Posterior cingulate gyrus (tissue), 11 donors: ENCODE measurements at places on chromosomes 13 and 19.

DNA sequence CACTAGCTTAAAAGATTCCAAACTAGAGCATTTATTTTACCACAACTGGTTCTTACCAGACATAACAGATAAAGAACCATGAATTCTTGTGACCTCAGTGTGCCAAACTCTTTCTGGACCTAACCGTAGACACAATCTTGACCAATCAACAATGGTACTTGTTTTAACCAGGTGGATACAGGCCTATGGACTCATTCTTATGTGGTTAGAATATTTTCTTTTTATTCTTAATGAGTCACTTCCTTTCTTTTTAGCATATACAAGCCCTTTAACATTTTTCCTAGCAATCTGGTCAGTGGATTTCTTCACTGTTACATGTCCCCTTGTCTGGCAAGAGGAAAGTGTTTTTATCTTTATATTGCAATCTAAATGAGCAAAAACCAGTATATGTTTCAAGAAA is 792.1 kb upstream of the SPRY2 start:
- no peak for DNase-seq

- no peak for DNase-seq
These were observed 47.2 kb downstream of the ZAR1L start for GRCh38 chr13:32267836-32268439.

GRCh38 chr13:41708713-41709112 is 251.4 kb downstream of the RGCC start:
- DNase-seq, result no peak

GRCh38 chr13:102710261-102710679 is 15.4 kb upstream of the METTL21C start:
- DNase-seq, result no peak

GRCh38 chr19:3140667-3141038 is 4.8 kb downstream of the GNA15 start:
- no peak for DNase-seq

DNA sequence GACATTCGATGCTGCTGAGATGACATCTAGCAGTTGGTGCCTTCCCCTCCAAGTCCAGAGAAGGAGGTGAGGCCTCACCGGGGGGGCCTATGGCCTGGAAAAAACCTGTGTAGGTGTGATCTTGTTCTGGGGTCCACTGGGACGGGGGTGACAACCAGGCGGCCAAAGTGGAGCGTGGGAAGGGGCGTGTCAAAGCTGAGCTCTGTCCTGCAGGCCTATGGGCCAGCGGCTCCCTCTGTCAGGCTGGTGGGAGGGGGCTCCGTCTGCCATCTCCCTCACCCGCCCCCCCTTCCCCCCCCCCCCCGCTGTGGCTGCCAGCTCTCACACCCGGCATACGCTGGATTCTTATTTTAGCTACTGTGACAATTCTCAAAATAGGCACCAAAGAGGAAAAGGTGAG is 56.7 kb upstream of the UQCRFS1 start:
- DNase-seq, result no peak

- no peak for DNase-seq
These were observed 1060.5 kb downstream of the DIAPH3 start for GRCh38 chr13:59103004-59103768.

GRCh38 chr13:48816700-48817099 is 159.0 kb upstream of the FNDC3A start:
- DNase-seq, result no peak

DNA sequence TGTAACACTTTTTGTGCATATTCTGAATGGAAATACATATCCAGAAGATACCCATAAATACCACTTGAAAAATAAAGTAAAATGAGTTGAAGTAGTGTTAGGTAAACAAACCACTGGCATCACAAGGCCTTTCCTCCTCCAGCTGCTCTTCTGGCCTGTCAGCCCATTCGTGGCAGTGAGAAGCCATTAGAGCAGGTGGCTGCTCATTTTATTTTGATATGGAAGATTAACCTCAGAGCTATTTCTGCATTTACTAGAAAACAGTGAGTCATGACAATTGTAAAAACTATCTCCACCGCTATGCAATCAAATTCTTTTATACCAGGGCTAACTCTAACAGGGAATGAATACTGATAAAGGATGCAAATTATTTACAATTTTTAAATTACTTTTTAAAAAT is 2898.1 kb downstream of the PCDH9 start:
- no peak for DNase-seq

GRCh38 chr13:33165787-33166186 is 119.8 kb downstream of the STARD13 start:
- no peak for DNase-seq

- DNase-seq, result no peak
These were observed 60.2 kb upstream of the CYSLTR2 start for GRCh38 chr13:48593536-48593935.

- no peak for DNase-seq
These were observed 23.6 kb upstream of the ASPDH start for GRCh38 chr19:50537306-50537685.

DNA sequence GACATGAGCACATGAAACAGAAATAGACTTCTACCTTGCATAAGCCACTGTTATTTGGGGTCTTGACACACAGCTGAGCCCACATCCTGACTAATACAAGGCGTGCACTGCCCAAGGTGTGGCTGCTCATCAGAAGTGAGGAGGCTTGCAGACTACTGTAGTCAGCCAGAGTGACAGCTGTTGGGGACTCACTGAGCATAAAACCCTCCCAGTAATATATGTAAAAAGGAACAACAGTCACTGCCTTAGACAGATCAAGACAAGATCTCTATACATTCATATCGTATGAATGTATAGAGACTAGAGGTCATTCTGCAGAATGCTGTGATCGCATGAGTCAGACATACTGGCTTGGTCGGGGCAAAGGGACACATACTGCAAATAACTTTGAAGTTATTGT is 4.1 kb upstream of the C1QTNF9B start:
- no peak for DNase-seq

DNA sequence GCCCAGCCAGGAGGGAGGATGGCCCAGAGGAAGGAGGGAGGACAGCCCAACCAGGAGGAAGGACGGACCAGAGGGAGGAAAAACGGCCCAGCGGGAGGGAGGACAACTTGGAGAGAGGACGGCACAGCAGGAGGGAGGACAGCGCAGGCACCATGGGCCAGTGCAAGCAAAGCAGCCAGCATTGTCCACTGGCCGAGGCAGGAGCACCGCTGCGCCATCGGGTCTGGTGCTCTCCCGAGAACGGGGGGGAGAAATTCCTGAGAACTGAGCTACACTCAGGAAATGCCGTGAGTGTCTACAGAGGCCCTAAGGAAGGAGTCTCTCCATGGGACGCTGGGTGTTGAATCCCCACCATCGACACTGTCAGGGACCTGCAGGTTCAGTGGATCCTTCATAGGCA is 38.5 kb upstream of the SOX1 start:
- DNase-seq, result no peak

- no peak for DNase-seq
These were observed 46.0 kb downstream of the MICU2 start for GRCh38 chr13:21557995-21558394.

GRCh38 chr13:81606074-81606473 is 1265.1 kb upstream of the SPRY2 start:
- DNase-seq, result no peak

DNA sequence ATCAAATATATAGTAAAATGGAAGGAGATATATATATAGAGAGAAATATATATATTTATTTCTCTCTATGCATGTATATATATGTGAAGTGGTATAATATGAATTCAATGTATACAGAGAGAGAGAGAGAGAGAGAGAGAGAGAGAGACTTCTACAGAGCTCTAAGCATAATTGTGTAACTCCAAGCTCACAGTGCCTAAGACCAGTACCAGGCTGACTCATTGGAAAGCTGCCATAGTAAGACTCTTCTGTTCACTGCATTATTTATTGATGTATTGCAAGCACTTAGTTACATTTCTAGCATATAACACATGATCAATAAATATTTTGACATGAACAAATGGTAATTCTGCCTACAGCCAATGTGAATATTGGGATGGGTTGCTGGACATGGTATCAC is 1734.7 kb downstream of the SLITRK1 start:
- DNase-seq, result no peak

- no peak for DNase-seq
These were observed 559 bp upstream of the SSBP4 start for GRCh38 chr19:18418483-18419194.

- no peak for DNase-seq
These were observed 6.0 kb upstream of the TM6SF2 start for GRCh38 chr19:19279062-19279612.

DNA sequence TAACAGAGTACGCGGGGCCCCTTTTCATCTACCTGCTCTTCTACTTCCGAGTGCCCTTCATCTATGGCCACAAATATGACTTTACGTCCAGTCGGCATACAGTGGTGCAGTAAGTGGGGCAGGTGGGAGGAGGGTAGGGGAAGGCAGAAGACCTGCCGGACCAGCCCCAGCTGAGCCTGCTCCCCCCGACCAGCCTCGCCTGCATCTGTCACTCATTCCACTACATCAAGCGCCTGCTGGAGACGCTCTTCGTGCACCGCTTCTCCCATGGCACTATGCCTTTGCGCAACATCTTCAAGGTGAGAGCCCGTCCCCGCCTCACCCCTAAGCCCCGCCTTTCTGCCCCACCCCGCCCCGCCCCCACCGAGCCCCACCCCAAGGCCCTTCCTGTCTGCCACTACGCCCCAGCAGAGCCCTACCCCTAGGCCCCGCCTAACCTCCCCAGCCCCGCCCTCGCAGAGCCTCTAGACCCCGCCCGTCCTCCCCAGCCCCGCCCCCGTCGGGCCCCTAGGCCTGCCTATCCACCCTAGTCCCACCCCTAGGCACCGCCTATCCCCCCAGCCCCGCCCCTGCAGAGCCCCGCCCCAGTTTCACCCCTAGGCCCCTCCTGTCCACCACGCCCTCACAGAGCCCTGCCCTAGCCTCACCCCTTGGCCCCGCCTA is 7.7 kb downstream of the NDUFB7 start:
- DNase-seq, result no peak

- no peak for DNase-seq
These were observed 286.5 kb downstream of the PCDH17 start for GRCh38 chr13:57918086-57918485.

GRCh38 chr13:106139377-106139776 is 396.1 kb downstream of the EFNB2 start:
- no peak for DNase-seq

GRCh38 chr13:95207769-95208366 is 93.4 kb downstream of the ABCC4 start:
- DNase-seq, result no peak

DNA sequence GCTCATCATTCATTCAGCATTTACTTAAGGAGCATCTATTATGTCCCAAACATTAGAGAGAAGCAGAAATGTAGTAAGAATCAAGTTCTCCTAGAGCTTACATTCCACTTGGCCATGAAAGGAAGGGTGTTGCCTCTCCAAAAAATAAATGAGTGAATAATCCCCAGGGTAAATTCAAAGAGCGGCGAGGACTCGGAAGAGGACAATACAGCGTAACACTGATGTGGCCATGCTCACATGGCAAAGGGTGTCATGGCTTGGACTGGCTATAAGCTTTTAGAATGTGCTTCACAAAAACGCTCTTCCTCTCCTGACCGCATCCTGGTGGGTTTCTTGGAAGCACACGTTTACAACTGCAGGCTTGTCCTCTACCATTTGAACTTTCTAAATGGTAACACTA is 290.2 kb downstream of the IRS2 start:
- DNase-seq, result no peak

DNA sequence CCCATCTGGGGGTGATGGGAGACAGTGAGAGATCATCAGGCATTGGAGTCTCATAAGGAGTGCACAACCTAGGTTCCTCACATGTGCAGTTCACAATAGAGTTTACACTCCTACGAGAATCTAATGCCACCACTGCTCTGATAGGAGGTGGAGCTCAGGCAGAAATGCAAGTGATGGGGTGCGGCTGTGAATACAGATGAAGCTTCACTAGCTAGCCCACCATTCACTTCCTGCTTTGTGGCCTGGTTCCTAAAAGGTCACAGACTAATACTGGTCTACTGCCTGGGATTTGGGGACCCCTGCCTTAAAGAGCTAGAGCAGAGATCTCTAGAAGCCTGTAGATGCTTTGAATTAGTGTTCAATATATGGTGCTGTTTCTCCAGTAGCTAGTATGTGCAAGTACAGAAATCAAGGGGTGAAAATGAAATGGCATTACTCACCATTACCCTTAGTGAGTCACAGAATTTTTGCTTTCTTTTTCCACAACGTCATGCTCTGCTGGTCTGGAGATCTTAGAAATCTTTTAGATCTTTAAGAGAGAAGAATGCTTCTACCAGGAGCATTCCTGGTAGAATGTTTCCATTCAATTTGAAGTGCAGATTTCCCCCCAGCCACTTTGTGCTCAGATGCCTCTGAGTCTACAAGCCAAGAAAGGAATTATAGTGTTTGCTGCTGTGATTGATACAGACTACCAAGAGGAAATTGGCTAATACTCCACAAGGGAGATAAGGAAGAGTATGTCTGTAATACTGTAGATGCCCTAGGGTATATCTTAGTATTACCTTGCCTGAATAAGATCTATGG is 2301.2 kb downstream of the PCDH9 start:
- DNase-seq, result no peak

DNA sequence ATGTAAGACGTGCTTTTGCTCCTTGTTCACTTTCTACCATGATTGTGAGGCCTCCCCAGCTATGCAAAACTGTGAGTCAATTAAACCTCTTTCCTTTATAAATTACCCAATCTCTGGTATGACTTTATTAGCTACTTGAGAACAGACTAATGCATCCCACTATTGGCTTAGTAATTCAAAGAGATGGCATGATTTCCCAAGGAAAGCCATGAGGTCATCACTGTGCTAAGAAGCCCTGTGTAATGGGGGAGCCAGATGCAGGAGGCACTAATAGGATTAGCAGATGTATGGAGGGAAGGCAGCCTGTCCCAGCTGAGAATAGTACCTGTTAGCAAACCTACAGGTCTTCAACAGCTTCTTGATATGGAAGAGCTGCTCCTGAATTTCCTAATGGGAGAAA is 38.1 kb downstream of the RUBCNL start:
- DNase-seq, result no peak

DNA sequence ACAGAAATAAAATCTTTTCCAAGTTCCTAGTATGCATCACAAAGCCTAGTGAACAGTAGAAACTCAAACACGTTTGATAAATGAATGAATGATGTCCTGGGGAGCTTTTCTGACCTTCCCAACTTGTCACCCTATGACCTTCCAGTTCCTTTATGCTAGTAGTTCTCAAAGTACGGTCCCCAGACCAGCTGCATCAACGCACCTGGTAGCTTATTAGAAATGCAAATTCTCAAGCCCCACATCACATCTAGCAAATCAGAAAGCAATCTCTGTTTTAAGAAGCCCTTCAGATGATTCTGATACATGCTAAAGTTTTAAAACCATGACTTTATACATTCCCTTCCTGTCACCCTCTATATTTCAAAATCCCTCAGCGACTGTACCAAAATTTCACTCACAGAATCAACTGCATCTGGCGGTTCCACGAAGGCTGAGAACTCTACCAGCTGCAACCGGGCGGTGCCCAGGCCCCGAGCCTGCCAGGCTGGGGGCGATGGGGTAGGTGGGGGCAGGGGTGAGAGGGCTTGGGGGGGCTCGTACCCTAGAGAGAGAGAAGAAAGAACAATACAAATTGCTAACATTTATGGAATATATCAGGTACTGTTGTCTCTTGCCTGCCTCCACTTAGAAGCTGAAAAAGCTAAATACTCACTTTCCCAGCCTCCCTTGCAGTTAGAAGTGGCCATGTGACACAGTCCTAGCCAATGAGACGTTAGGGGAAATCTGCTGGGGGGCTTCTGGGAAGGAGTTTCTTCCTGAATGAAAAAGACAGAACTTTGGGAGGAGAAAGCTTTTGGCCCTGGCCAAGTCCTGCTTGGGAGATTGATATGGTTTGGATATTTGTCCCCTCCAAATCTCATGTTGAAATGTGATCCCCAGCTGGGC is 13.3 kb downstream of the CD37 start:
- DNase-seq, result no peak

- DNase-seq, result no peak
These were observed 1607.0 kb downstream of the PCDH9 start for GRCh38 chr13:65623148-65623547.

- DNase-seq, result no peak
These were observed 11.7 kb upstream of the KL start for GRCh38 chr13:33004511-33004910.
